ENCODE measurements at places on chromosomes 7 and 10. TPM values are rescaled to one million over a fixed set of nuclear protein-coding genes. Genes with fewer than 3 reads are reported as not detected.

Gene AKR1C4
- total RNA-seq: 3.2 TPM

Gene HOXA1
- 0.08 TPM for total RNA-seq

Gene ANKRD30A
- not detected for total RNA-seq

Gene NXPH1
- not detected for total RNA-seq

Gene ARMS2
- total RNA-seq: not detected

Gene SCRN1
- total RNA-seq: 2.6 TPM

Gene GIMAP4
- total RNA-seq: 15.6 TPM

Gene COL17A1
- 1.7 TPM for total RNA-seq

Gene KCNIP2
- total RNA-seq: 2.0 TPM

Gene EPHA1
- 12.0 TPM for total RNA-seq

Gene UBN2
- 8.3 TPM for total RNA-seq

Gene TEX47
- total RNA-seq: not detected

Gene DDX21
- 38.4 TPM for total RNA-seq

Gene GPR37
- 0.33 TPM for total RNA-seq

Gene GLCCI1
- 5.9 TPM for total RNA-seq

Gene POLR2J3
- total RNA-seq: 27.7 TPM

Gene SFMBT2
- 2.3 TPM for total RNA-seq

GRCh38 chr7:50605059-50605458, 39.9 kb upstream of the DDC start:
- no peak overlapping the region for H3K27ac ChIP-seq
- no peaks in the 10 kb centered on the region for H3K27me3 ChIP-seq
- no peak overlapping the region for H3K4me3 ChIP-seq
- no peak for DNase-seq
- peaks cover 9% of the 10 kb centered on the region for H3K4me1 ChIP-seq

DNA sequence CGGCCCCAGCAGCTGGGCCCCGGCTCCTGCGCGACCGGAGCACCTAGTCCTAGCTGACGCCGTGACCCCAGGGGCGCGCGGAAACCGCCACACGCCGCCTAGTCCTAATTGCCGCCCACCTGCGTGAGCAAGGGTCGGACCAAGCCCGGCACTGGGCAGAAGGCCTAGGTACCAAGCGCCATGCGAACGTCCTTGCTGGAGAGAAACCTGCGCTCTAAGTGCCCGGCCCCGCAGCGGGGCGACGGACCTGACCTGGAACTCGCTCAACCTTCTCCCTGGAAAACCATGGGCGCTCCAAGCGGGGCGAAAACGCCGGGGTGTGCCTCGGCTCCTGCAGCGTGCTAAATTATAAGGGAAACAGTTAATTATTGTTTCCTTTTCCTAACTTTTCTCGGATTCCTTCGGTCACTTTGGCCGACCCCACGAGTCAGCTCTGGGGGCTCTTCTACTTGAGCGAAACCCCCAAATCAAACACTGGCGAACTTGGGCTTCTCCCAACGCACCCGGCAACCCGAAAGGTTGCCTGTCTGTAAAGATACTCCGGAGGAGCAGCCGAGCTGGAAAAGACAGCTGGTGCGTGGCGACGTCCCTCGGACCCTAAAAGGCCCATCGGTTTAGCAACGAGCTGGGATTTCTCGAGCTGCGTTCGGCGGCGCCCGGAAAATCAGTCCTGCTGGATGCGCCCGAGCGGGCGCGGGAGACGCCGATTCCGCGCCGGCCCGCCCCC, 5.3 kb upstream of the EBF3 start:
- no peak overlapping the region for H3K4me3 ChIP-seq
- peaks cover 7% of the 10 kb centered on the region for H3K27me3 ChIP-seq
- H3K27ac ChIP-seq: no peak overlapping the region
- H3K4me1 ChIP-seq: peaks cover 56% of the 10 kb centered on the region
- no peaks in the 10 kb centered on the region for H3K36me3 ChIP-seq

DNA sequence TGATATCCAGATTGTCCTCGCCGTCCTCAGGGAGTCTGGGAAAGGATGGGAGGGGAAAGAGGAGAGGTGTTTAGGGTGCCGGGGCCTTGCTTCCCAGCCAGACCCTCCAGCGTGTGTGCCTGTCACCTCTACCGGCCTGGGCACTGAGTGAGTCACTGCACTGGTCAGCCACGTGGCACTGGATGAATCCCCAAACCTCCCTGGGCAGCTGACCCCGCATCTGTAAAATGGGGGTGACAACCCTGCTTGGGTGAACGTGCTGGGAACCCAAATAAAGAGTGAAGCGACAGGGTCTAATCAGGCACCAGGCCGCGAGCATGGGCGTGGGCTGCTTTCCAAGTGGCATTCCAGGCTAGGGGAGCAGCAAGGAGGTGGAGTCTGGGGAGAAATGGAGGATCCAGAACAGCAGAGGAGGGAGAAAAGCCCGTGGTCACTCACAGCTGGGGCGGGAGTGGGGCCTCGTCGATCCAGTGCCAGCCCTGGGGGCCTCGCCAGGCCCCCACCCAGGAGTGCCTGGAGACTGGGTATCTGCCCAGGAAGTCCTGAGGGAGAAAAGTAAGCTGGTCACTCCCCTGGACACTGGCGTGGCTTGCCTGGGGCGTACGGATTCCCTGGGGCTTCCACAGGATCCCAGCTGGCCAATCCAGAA, 29.7 kb downstream of the KLRG2 start:
- DNase-seq: no peak
- no peaks in the 10 kb centered on the region for H3K27me3 ChIP-seq
- H3K4me1 ChIP-seq: no peaks in the 10 kb centered on the region
- H3K27ac ChIP-seq: no peak overlapping the region

DNA sequence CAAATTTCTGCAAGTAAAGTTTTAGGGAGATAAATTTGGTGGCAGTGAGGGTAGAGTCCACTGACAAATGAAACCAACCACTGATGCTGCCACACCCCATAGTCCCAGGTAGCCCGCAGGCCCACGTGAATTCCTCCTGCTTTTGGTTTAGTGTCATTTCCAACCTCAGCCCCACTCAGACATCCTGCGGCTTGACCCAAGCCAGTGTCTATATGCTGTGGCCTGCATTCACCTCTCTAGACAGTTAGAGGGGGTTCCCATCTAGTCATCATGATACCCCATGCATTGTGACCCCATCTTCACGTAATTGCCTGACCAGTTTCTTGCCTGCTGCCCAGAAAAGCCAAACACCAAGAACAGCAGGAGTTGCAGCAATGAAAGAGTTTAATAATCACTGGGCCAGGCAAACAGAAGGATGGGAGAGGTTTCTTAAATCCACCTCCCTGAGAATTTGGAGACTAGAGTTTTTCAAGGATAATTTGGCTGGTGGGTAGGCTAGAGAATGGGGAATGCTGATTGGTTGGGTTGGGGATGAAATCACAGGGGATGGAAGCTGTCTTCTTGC, 332.0 kb upstream of the GALNT17 start:
- DNase-seq: no peak
- no peaks in the 10 kb centered on the region for H3K4me1 ChIP-seq
- no peaks in the 10 kb centered on the region for H3K27me3 ChIP-seq
- H3K4me3 ChIP-seq: no peak overlapping the region
- peaks cover 2% of the 10 kb centered on the region for H3K36me3 ChIP-seq

DNA sequence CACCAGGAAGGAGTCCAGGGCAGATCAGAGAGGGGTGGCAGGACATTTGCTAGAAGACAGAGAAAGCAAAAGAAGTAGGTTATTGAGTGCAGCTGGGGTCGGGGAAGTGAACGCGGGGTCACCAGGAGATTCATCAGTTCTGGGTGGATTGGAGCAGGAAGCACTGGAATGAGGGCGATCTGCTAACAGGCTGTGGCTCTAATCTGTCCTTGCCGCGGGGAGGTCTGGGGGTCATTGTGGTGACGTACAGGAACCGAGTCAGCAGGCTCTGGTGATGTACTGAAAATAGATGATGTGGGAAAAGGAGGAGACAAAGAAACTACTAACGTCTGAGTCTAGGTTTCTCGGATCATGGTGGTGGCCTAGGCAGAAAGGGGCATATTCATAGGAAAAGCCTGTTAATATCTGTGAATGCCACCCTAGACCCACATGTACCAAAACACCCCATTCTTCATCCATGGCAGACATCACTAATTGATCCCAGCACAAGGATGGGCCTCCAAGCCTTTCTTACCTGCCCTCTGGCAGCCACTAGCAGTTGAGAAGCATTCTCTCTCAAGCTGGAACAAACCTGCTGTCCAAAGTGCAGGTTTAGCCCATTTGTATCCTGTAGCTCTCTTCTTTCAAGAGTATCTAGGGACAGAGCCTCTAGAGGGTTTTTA, 134.5 kb downstream of the C10orf105 start:
- no peaks in the 10 kb centered on the region for H3K36me3 ChIP-seq
- no peak overlapping the region for H3K27ac ChIP-seq
- no peak overlapping the region for H3K4me3 ChIP-seq
- DNase-seq: no peak
- peaks cover 26% of the 10 kb centered on the region for H3K4me1 ChIP-seq
- no peaks in the 10 kb centered on the region for H3K27me3 ChIP-seq

GRCh38 chr7:152513861-152514770, 78.3 kb upstream of the KMT2C start:
- no peaks in the 10 kb centered on the region for H3K4me1 ChIP-seq
- no peak overlapping the region for H3K27ac ChIP-seq
- H3K27me3 ChIP-seq: no peaks in the 10 kb centered on the region
- no peaks in the 10 kb centered on the region for H3K36me3 ChIP-seq
- H3K4me3 ChIP-seq: no peak overlapping the region

- no peaks in the 10 kb centered on the region for H3K4me1 ChIP-seq
- H3K36me3 ChIP-seq: no peaks in the 10 kb centered on the region
- DNase-seq: no peak
- no peak overlapping the region for H3K27ac ChIP-seq
- H3K27me3 ChIP-seq: no peaks in the 10 kb centered on the region
- no peak overlapping the region for H3K4me3 ChIP-seq
These were observed 12.9 kb upstream of the SNX10 start for GRCh38 chr7:26278770-26279169.

DNA sequence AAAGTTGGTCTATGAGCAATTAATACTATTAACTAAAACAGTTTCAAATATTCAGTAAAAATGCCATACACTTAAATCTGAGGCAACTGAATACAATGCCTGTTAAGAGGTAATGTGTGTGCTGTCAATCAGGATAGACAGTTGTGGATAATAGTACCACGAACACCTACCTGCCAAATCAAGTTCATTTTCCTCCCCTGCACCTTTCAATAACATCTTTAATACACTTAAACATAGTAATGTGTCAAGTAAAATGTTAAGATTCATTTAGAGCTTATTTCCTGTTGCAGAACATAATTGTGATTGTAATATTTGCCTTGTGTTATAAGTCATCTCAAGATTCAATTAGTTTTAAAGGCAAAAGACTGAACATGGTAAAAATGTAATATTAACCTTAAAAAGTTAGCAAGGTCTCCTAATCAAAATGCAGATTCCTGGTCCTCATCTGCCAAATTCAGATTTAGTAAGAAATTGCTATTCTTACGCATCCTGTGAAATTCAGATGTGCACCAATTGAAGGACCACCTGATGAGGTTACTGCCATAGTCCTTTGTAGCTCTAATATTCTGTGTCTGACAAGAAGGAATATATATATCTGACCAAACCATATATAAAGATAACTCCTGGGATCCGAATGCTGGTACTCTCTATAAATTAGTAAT, 37.1 kb downstream of the COL1A2 start:
- no peak for DNase-seq
- H3K4me3 ChIP-seq: no peak overlapping the region
- H3K4me1 ChIP-seq: no peaks in the 10 kb centered on the region
- no peaks in the 10 kb centered on the region for H3K36me3 ChIP-seq

GRCh38 chr7:50791938-50792341, 9.2 kb upstream of the GRB10 start:
- no peaks in the 10 kb centered on the region for H3K36me3 ChIP-seq
- peak overlapping the region; percentile 85 for H3K27ac ChIP-seq
- H3K4me3 ChIP-seq: peak overlapping the region; percentile 92
- no peaks in the 10 kb centered on the region for H3K27me3 ChIP-seq
- peaks cover 46% of the 10 kb centered on the region for H3K4me1 ChIP-seq

DNA sequence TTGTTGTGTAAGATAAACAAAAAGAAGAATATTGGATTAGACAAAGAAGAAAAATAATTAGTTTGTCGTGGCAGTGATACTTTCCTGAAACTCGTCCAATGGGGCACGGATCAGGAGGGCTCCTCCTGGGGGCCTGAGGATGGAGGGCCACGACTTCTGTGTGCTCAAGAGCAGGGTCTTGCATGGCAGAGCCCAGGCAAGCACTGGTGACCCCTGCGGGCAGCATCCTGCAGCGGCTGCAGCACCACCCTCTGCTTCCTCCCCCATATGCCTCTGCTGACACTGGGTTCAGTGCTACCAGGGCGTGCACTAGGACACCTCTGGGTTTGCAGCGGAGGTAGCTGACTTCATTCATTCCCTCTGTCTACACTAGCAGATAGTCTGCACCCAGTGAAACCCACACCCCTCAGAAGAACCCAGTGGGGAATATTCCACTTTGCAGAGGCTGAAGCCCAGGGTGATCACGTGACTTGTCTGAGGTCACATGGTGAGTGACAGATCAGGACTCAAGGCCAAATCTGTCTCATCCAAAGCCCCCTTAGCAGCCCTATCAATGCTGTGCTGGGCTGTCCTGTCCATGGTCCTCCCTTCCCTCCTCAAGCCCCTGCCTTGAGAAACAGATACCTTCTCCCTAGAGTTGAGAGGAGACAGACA, 375.5 kb downstream of the TCERG1L start:
- H3K36me3 ChIP-seq: no peaks in the 10 kb centered on the region
- no peak overlapping the region for H3K4me3 ChIP-seq
- H3K27ac ChIP-seq: no peak overlapping the region

GRCh38 chr7:157282141-157282801, 54.5 kb upstream of the DNAJB6 start:
- H3K4me1 ChIP-seq: peaks cover 5% of the 10 kb centered on the region
- H3K27me3 ChIP-seq: no peaks in the 10 kb centered on the region
- H3K27ac ChIP-seq: no peak overlapping the region
- no peaks in the 10 kb centered on the region for H3K36me3 ChIP-seq
- DNase-seq: no peak

GRCh38 chr10:43821103-43821502, 172.4 kb upstream of the ZNF32 start:
- no peak for DNase-seq
- no peaks in the 10 kb centered on the region for H3K36me3 ChIP-seq
- no peaks in the 10 kb centered on the region for H3K27me3 ChIP-seq
- no peak overlapping the region for H3K27ac ChIP-seq
- no peaks in the 10 kb centered on the region for H3K4me1 ChIP-seq

GRCh38 chr7:142585425-142585824, 163.8 kb upstream of the PRSS1 start:
- no peaks in the 10 kb centered on the region for H3K36me3 ChIP-seq
- H3K4me3 ChIP-seq: no peak overlapping the region
- H3K4me1 ChIP-seq: no peaks in the 10 kb centered on the region
- H3K27ac ChIP-seq: no peak overlapping the region
- H3K27me3 ChIP-seq: no peaks in the 10 kb centered on the region

DNA sequence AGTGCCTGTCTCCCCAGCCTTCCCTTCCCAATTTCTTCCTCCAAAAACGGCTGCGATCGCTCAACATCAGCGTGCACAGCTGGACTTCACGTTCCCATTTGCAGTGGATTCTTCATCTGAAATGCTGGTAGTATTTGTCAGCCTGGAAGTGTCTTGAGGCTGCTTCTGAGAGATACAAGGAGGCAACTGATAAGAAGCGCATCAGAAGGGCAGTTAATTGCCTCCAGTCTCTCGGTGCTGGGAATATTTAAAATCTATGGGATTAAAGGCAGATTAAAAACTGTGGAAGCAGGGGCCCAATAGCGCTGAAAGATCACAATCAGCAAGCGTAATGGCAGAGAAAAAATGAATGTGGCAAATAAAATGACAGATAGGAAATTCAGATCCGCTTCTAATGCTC, 450.0 kb downstream of the GATA3 start:
- no peaks in the 10 kb centered on the region for H3K4me1 ChIP-seq
- DNase-seq: no peak
- no peak overlapping the region for H3K27ac ChIP-seq
- H3K4me3 ChIP-seq: no peak overlapping the region
- H3K36me3 ChIP-seq: no peaks in the 10 kb centered on the region

- no peak for DNase-seq
- no peak overlapping the region for H3K27ac ChIP-seq
- H3K27me3 ChIP-seq: no peaks in the 10 kb centered on the region
- H3K36me3 ChIP-seq: peaks cover 11% of the 10 kb centered on the region
- H3K4me3 ChIP-seq: no peak overlapping the region
- peaks cover 32% of the 10 kb centered on the region for H3K4me1 ChIP-seq
These were observed 31.5 kb upstream of the SH2D4B start for GRCh38 chr10:80506189-80506575.
